Astrocyte of the spinal cord (primary cell): ENCODE measurements at places on chromosomes 12 and 14.

GRCh38 chr12:43094886-43095575 is 457.0 kb downstream of the ADAMTS20 start:
- no peak for DNase-seq

DNA sequence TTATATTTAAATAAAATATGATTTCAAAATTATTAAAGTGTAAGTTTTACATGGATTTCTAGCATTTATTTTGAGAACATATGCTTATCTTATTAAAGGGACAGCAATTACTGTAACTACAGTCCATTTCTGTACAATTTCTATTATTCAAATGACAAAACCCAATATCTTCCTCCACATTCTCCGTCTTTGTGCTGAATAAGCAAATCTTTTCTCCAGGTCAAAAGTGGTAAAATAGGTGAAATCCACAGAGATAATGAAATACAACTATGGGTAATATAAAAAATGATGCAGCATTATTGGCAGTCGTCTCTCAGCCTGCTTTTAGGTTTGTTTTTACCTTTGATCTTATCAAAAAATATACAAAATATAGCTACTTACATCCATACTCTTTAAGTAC is 79.4 kb upstream of the OTX2 start:
- DNase-seq = no peak

- no peak for DNase-seq
Measured at GRCh38 chr14:97080991-97081390, 283.8 kb downstream of the VRK1 start.

DNA sequence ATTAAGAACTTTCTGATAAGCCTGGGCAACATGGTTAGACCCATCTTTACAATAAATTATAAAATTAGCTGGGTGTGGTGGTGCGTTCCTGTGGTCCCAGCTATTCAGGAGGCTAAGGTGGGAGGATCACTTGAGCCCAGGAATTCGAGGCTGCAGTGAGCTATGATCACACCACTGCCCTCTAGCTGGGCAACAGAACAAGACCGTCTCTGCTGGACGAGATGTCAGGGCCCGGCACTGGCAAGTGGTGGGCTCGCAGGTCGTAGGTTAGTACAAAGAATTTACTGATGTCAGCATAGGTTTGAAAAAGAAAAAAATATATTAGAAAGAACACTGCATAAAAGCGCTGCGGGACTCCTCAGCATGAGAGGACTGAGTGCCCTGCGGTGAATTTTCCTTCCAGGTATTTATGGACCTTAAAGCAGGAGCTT is 15.7 kb upstream of the VSIG10 start:
- no peak for DNase-seq

DNA sequence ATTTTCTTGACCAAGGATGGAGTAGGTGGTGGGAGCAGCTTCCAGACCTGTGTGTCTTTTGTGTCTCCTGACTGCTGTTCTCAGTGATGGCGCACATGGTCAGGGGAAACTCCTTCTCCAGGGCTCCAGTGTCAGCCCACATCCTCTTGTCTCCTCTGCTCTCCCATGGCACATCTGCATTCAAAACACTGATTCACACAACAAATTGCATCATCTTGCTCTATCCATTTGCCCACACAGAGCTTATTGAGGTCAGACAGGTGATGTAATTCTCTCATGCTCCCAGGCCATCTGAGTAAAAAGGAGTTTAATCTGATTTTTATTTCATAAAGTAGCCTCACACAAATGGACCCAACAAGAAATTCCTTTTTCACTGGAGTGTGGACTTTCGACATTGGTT is 21.8 kb upstream of the TMEM132C start:
- no peak for DNase-seq

DNA sequence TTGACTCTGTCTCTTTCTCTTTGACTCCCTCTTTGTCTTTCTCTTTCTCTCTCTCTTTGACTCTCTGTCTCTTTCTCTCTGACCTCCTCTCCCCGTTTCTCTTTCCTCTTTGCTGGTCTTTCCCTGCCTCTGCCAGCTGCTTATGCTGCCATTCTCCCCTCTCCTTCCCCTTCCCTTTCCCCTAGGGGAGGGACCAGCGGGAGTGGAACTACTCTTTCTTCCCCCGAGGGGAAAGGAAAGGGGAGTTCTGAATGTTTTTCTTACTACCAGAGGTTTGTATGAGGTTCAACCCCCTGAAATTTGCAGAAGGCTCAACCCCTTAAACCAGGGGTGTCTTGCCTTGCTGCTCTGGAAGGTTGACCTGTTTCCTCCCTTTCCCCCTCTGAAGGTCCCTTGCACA is 24.7 kb upstream of the RNASE1 start:
- no peak for DNase-seq
